ENCODE measurements at places on chromosomes 13 and 19.
A peak's percentile ranks its signal among the peaks of the same experiment; 100 is the strongest.

- peak; percentile 86 for DNase-seq
Observed at GRCh38 chr19:48513289-48514122, 1.9 kb upstream of the LMTK3 start.

- no peak for DNase-seq
Observed at GRCh38 chr13:25873242-25873612, 178.6 kb downstream of the SHISA2 start.

- no peak for DNase-seq
Observed at GRCh38 chr19:43452582-43452981, 12.8 kb downstream of the LYPD3 start.

DNA sequence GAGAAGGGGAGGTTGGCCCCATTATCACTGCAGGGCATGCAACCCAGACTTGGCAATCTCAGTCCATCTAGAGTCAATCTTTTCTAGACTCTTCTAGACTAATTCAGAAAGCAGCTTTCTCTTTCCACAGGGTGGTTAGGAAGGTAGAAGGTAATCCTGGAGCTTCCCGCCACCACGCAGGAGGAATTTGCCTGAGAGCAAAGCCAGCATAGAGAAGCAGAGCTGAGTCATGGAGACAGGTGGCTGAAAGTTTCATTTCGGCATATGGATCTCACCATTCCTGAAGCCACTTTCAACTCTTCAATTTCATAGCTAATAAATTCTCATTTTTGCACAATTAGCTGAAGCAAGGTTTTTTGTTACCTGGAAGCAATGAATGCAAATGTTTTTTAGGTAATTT, 29.0 kb upstream of the FFAR2 start:
- DNase-seq, result no peak

DNA sequence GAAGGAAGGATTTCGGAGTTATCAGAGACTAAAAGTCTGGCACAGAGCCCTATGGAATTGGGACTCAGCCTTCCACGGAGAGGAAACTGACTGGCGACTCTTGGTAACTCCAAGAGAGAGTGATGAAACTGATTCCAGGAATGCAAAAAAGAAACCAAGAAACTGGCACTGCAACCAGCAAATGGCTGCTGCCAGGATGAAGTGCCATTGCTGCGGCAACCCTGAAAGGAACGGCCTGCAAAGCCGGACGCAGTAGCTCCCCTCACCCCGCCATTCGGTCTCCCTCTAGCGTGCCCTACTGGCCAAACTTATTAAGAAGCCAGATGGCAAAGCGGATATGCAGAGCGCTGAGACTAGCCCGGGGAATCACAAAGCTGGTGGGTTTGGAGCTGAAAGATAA, 236.0 kb downstream of the PCDH9 start:
- no peak for DNase-seq

Measured in NCI-H1930 (cell line).